ENCODE measurements at places on chromosomes 13 and 19. TPM values are rescaled to one million over a fixed set of nuclear protein-coding genes. Genes with fewer than 3 reads are reported as not detected.
A peak's percentile ranks its signal among the peaks of the same experiment; 100 is the strongest.

DNA sequence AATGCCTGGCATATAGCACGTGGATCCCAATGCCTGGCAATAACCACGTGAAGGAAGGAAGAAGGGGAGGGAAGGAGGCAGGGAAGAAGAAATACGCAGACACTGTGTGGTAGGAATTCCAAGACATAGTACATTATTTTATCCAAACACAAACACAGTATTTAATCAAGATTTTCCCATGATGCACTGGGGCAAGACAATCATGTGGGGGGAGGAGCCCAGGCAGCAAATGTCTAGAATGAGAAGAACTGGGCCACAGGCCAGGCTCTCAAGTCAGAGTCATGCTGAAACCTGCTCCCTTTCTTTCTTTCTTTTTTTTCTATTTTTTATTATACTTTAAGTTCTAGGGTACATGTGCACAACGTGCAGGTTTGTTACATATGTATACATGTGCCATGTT lies 717.9 kb downstream of the UQCRFS1 start:
- H3K27ac ChIP-seq, result no peak overlapping the region
- H3K4me3 ChIP-seq, result no peak overlapping the region
- no peaks in the 10 kb centered on the region for H3K36me3 ChIP-seq
- no peak for DNase-seq
- no peaks in the 10 kb centered on the region for H3K4me1 ChIP-seq
- no peaks in the 10 kb centered on the region for H3K27me3 ChIP-seq

DNA sequence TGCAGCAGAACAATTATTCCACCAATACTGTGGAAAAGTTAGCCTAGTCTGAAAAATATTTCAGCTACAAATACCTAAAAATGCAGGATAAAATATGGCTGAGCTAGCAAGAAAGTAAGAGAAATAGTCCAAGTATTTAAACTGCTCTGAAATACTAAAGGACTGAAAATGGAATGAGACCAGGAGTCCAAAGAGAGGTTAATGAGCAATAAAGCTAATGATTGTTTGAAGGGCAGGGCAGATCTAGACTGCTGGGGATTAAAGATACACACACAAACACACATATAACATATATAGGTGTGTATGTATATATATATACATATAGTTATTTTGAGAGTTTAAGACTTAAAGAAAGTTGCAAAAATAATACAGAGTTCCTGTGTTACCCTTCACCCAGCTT lies 2.6 kb upstream of the CDADC1 start:
- H3K27me3 ChIP-seq, result no peaks in the 10 kb centered on the region
- no peak overlapping the region for H3K4me3 ChIP-seq
- H3K27ac ChIP-seq, result no peak overlapping the region
- no peaks in the 10 kb centered on the region for H3K4me1 ChIP-seq

GRCh38 chr13:111893607-111894443 lies 173.1 kb upstream of the SOX1 start:
- no peaks in the 10 kb centered on the region for H3K36me3 ChIP-seq
- peak overlapping the region; percentile 20 for H3K27ac ChIP-seq
- DNase-seq, result peak; percentile 37
- peaks cover 17% of the 10 kb centered on the region for H3K4me1 ChIP-seq
- H3K4me3 ChIP-seq, result peak overlapping the region; percentile 41
- peaks cover 37% of the 10 kb centered on the region for H3K27me3 ChIP-seq

DNA sequence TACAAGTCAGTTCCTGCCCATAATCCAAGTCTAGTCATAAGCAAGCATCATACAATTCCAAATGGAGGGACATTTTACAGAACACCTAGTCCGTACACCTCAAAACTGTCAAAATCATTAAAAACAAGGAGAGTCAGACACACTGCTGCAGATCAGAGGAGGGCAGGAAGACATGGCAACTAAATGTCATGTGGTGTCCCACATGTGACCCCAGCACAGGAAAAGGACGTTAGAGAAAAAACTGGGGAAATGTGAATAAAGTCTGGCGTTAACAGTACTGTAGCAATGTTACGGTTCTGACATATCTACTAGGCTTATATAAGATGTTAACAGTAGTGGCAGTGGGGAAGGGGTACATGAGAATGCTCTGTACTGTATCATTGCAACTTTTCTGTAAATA lies 2.3 kb downstream of the ZSCAN5A start:
- H3K4me1 ChIP-seq, result peaks cover 12% of the 10 kb centered on the region
- peaks cover 8% of the 10 kb centered on the region for H3K36me3 ChIP-seq
- H3K27me3 ChIP-seq, result no peaks in the 10 kb centered on the region
- H3K27ac ChIP-seq, result no peak overlapping the region

GRCh38 chr13:106534639-106535551 lies 567 bp downstream of the EFNB2 start:
- peak overlapping the region; percentile 68 for H3K4me3 ChIP-seq
- no peaks in the 10 kb centered on the region for H3K36me3 ChIP-seq
- peak overlapping the region; percentile 80 for H3K27ac ChIP-seq
- DNase-seq, result peak; percentile 49

- H3K27ac ChIP-seq, result no peak overlapping the region
- H3K4me1 ChIP-seq, result no peaks in the 10 kb centered on the region
- peaks cover 17% of the 10 kb centered on the region for H3K36me3 ChIP-seq
- H3K27me3 ChIP-seq, result no peaks in the 10 kb centered on the region
- no peak for DNase-seq
- H3K4me3 ChIP-seq, result no peak overlapping the region
Measured at GRCh38 chr13:46773541-46773940, 23.4 kb downstream of the ESD start.

The LILRA1 gene
- total RNA-seq, result 0.31 TPM

Measured in muscle of leg (tissue), 16 donors.